ENCODE measurements at places on chromosomes 2 and 18.

DNA sequence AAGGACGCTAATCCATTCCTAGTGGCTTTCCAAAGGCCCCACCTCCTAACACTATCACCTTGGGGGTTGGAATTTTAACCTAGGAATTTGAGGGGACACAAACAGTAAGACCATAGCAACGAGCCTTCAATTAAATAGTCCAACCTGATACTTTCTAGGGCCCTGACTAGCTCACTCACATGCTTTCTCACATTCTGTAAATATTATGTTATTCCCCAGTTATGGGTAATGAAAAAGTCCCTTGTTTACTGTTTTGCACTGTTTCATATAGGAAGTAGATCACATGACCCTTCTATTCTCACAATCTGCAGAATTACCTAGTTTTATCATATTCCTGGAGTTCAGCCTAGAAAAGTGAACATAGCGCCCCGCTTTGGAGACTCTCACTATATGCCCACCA lies 1212.1 kb upstream of the ACVR2A start:
- DNase-seq, result no peak

GRCh38 chr18:58402951-58403702 lies 225.8 kb downstream of the ALPK2 start:
- DNase-seq, result no peak

- no peak for DNase-seq
Measured at GRCh38 chr2:199336546-199336945, 121.2 kb downstream of the SATB2 start.

GRCh38 chr2:232465061-232465460 lies 9.1 kb downstream of the ALPI start:
- no peak for DNase-seq

- no peak for DNase-seq
Measured at GRCh38 chr2:15559379-15560139, 1.6 kb downstream of the NBAS start.

- no peak for DNase-seq
Measured at GRCh38 chr2:235665661-235666212, 171.9 kb downstream of the AGAP1 start.

All from brain pericyte (primary cell).